ENCODE measurements at places on chromosomes 7 and 10.
A peak's percentile ranks its signal among the peaks of the same experiment; 100 is the strongest.

DNA sequence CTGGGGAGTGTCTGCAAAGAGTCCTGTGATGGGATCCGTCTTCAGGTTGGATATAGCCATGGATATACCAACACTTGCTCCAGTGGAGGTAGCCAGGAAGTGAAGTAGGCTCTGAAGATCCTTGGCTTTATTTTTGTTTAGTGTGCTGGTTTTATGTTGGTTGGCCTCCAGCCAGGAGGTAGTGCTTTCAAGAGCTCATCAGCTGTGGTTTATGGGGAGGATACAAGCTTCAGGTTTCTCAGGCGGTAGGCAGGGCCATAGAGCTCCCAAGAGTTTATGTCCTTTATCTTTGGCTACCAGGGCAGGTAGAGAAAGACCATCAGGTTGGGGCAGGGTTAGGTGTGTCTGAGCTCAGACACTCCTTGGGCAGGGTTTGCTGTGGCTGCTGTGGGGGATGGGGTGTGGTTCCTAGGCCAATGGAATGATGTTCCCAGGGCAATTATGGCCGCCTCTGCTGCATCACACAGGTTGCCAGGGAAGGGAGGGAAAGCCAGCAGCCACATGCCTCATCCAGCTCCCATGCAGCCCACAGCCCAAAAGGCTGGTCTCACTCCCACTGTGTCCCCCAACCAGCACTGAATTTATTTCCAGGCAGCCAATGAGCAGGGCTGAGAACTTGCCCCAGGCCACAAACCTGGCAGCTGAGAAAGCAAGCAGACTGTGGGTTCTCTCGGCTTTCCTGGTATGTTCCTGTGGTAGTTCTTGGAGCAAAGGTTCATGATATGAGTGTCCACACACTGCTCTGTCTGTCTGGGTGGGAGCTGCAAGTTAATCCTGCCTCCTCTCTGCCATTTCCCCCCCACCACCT, 67.0 kb upstream of the PRLHR start:
- DNase-seq = no peak

- DNase-seq = no peak
Measured at GRCh38 chr10:16182688-16183087, 254.1 kb upstream of the PTER start.

- DNase-seq = no peak
Measured at GRCh38 chr10:72251635-72252034, 22.1 kb upstream of the DDIT4 start.

- DNase-seq = no peak
Measured at GRCh38 chr7:100456562-100456961, 7.5 kb downstream of the SPACDR start.

GRCh38 chr7:67625257-67625737, 628.7 kb downstream of the TYW1 start:
- DNase-seq = no peak

DNA sequence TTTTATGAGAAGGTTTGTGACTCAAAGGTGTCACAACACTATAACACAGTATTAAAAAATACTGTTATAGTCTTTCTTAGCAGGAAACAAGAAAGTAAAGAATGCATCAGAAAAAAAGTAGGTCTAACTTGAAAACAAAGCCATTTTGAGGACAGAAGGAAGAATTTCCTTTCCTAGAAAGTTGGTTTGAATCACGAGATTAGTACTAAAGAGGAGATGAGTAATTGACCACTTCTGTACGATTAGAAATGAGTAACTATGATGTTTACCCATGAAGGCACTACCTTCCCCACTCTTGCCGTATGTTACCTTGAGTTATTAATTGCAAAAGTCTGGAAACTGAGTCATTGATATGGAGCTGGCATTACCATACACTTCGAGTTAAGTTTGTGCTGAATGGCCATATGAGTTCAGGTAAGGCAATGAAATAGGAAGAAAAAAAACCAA, 65.2 kb downstream of the FAM185A start:
- no peak for DNase-seq

- DNase-seq = no peak
Measured at GRCh38 chr10:27600930-27601329, 96.8 kb downstream of the RAB18 start.

GRCh38 chr10:33617381-33618080, 283.1 kb upstream of the NRP1 start:
- DNase-seq = no peak

GRCh38 chr10:59891936-59892335, 14.4 kb downstream of the CCDC6 start:
- no peak for DNase-seq

DNA sequence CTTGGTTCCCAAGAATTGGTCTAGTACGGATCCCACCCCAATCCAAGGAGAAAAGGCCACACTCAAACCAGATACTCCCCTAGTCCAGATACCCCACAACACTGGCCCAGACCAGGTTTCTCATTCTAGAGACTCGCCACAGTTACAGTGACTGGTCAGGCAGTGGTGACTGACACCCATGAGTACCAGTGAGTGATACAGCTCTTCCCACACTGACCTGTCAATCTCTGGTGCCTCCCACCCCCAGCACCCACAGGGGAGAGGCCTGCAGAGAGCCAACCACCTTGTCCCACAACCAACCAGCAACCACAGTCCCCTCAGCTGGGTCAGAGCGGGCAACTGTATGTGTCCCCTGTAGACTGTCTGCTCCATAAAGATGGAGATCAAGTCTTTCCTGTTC, 152.8 kb downstream of the NEURL1 start:
- no peak for DNase-seq

DNA sequence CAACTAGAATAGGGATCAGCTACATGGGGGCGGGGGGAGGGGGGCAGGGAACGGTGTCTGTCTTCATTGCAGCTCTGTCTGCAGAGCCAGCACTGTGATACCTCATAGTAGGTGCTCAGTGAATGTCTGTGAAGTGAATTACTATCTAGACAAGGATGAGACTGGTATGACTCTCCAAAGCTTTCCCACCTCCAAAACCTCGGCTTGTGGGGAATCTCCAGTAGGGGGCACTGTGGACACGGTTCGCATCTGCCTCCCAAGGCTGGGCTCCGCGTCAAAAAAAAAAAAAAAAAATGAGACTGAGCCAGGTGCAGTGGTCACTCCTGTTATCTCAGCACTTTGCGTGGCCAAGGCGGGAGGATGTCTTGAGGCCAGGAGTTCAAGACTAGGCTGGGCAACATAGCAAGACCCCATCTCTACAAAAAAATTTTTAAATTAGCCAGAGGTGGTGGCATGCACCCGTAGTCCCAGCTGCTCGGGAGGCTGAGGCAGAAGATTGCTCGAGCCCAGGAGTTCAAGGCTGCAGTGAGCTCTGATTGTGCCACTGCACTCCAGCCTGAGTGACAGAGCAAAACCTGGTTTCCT, 9.6 kb downstream of the TRIM56 start:
- no peak for DNase-seq

DNA sequence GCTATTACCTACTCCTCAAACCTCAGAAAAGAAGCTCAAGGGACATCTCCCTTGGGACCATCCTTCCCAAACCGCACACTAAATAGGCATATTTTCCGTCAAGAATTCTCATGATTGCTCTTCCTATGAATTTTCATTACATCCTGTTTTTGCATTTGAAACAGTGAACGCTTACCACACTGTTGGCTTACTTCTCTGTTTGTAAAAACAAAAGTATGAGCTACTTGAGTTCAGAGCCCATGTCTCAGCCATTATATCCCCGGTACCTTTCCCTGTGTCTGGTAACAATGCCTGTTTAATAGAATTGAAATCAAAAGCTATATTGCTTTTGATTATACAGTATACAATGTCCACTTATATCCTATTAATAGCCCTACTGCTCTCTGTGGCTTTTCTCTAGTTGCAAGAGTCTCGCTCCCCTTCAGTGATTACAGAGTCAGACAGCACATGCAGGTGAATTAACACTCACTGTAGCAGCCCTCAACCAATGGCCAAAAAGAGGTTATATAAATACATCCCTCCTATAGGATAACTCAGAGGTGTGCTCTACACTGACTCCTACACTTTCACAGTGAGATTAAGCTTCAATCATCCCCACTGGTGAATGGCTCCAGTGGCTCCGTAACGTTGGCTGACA, 264.4 kb downstream of the SORCS1 start:
- DNase-seq = no peak

- DNase-seq = no peak
Measured at GRCh38 chr7:111540199-111540815, 22.0 kb downstream of the IMMP2L start.

DNA sequence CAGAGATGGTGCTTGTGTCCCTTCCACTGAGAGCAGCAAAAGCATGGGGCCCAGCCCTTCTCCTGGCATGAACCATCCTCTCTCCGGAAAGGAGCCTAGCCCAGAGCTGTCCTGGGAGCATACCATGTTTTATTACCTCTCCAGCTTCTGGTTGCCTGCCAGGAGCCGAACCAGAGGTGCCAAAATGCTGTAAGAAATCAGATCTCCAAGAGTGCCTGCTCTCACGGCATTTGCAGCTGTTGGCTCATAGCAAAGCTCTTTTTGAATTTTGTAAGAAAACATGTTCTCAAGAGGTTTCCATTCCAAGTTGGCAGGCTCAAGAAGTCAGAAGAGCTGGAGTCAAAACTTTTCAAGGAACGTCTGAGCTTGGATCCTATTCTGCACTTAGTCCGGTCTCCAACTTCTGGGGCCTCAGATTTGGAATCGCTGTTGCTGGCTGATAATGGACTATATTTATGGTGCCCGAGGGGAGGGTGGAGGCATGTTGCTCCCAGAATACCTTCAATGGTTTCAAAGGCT, 211.7 kb upstream of the MKI67 start:
- DNase-seq = no peak

- no peak for DNase-seq
Measured at GRCh38 chr7:140200061-140200989, 23.5 kb upstream of the KDM7A start.

- no peak for DNase-seq
Measured at GRCh38 chr7:8044761-8045430, 76.3 kb downstream of the GLCCI1 start.

- no peak for DNase-seq
Measured at GRCh38 chr7:73451780-73452398, 18.3 kb downstream of the FZD9 start.

GRCh38 chr10:96043893-96044715, 721 bp downstream of the CCNJ start:
- DNase-seq = peak; percentile 31

- DNase-seq = no peak
Measured at GRCh38 chr10:46527241-46527811, 29.1 kb downstream of the GPRIN2 start.

DNA sequence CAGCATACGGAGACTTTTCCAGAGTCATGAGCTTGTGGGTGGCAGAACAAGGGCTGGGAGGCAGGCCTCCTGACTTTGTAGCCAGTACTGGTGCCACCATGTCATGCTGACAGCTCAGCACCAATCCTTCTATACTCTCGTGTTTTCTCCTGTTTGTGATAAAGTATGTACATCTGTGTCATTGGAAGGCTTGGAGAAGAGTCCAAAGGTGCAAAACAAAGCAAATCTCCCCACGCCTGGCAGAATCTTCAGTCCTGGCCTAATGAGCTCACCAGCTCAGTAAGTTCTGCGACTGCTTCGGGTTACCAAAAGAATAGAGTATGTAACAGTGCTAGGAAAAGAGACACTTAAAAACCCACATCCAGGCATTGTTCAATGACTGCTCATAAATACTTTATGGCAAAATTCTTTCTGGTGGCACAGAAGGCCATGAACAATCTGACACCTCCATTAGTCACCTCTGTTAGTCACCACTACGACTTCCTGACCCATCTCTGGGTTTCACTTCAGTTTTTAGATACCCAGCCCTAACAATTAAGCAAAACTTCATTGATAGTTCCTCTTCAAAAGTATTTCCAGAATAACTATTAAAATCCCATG, 24.5 kb downstream of the STEAP1 start:
- DNase-seq = no peak

- DNase-seq = no peak
Measured at GRCh38 chr7:21782996-21783395, 162.7 kb downstream of the CDCA7L start.

DNA sequence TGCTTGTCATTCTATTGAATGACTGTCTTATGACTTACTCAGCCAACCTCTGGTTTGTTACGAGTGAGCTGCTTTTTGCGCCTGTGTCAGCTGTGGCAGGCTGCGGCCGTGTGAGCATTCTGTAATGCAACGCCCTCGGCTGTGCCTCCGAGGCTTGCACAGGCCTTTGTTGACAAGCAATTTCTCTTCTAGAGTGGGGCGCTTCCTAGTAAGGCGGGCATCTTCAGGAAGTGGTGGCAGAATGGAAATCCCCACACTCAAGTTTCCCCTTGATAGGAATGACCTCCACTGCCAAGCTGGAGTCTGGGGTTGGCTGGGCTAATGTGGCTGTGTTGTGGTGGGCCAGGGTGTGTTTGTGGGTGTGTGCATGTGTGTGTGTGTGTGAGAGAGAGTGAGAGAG, 20.2 kb upstream of the TMEM178B start:
- DNase-seq = no peak

- DNase-seq = no peak
Measured at GRCh38 chr7:149199234-149199995, 4.1 kb downstream of the ZNF282 start.

GRCh38 chr10:70758757-70759514, 26.2 kb downstream of the TBATA start:
- DNase-seq = peak; percentile 24

DNA sequence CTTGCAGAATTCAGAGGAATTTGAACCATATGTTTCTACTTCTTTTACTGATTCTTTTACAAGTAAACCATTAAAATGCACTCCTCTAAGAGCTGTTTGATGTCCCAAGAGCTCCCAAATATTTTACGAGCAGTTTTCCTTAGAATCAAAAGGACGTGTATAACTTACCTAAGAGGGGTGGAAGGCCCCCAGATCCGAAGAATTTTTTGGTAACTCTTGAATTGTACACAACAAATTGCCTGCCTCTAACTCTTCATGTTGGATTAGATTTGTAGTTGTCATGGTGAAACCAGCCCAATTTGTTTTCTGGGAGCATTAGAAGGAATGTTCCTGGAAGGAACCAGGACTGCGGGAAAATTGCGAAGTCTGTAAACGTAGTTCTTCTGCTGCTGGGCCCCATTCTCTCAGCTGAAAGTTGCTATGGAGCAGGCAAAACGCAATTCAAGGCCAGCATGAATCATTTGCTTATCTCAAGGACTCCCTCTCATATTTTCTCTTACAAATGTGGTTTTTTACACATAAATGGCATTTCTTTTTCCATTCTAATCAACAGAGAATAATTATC, 124.8 kb upstream of the TMEM72 start:
- DNase-seq = no peak

GRCh38 chr7:91949221-91950009, 8.8 kb downstream of the AKAP9 start:
- no peak for DNase-seq

DNA sequence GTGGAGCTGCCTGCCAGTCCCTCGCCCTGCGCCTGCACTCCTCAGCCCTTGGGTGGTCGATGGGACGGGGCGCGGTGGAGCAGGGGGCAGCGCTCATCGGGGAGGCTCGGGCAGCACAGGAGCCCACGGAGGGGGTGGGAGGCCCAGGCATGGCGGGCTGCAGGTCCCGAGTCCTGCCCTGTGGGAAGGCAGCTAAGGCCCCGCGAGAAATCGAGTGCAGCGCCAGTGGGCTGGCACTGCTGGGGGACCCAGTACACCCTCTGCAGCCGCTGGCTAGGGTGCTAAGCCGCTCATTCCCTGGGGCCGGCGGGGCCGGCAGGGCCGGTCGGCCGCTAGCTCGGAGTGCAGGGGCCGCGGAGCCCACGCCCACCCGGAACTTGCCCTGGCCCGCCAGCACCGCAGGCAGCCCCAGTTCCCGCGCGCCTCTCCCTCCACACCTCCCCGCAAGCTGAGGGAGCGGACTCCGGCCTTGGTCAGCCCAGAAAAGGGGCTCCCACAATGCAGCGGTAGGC, 565.9 kb upstream of the NRG3 start:
- no peak for DNase-seq

GRCh38 chr7:25854608-25855497, 297.1 kb upstream of the NFE2L3 start:
- DNase-seq = no peak

Data from stimulated activated CD4-positive, alpha-beta T cell treated with anti-CD3 and anti-CD28 coated beads, Interleukin-15, amount 100 ng/mL, for 1 hour (primary cell).